ENCODE measurements at places on chromosomes 3 and 15. TPM values are rescaled to one million over a fixed set of nuclear protein-coding genes. Genes with fewer than 3 reads are reported as not detected.

Gene FANCD2OS
- not detected for total RNA-seq

Gene HGD
- not detected for total RNA-seq

Gene LEKR1
- 0.09 TPM for total RNA-seq

Gene AP3S2
- 33.6 TPM for total RNA-seq

Gene GPR156
- 0.09 TPM for total RNA-seq

Gene KCNMB3
- 1.2 TPM for total RNA-seq
